MG63 (cell line): ENCODE measurements at places on chromosomes 4 and X. TPM values are rescaled to one million over a fixed set of nuclear protein-coding genes. Genes with fewer than 3 reads are reported as not detected.

The AWAT2 gene
- not detected in 2 replicates for total RNA-seq

The KLHL2 gene
- total RNA-seq = 4.8 and 15.0 TPM in 2 replicates

DNA sequence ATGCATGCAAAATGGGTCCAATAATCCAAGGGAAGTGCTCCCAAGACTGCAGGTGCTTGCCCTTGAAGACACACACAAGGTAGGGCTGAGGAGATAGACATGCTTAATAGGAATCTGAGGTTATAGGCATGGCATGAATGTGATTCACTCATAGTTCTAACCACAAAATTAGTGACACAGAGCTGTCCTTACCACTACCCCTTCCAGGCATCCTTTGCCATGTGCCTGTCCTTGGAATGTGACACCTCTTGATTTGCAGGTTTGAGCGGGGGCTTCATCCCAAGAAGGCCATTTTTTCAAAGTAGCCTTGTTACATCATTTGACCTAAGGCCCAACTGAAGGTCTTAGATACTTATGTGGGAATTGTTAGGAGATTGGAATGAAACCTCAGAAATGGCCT, 112.5 kb downstream of the CCNG2 start:
- DNase-seq = no peak

DNA sequence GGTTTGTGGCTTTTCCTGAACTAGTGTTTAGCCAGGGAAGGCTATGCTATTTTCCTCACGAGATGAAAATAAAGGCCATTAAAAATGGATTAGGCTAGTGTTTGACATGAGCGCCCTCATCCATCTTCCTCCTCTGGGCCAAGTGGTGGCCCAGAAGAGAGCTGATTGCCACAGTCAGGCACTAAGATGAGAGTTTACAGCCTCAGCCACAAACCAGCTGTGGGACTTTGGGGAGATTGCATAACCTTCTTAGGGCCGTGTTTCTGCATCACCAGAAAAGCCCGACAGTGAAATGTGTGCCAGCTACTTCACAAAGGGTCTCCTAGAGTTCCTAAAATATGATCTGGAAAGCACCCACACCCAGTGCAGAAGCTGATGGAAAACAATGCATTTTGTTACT, 42.3 kb upstream of the LNX1 start:
- DNase-seq = no peak

DNA sequence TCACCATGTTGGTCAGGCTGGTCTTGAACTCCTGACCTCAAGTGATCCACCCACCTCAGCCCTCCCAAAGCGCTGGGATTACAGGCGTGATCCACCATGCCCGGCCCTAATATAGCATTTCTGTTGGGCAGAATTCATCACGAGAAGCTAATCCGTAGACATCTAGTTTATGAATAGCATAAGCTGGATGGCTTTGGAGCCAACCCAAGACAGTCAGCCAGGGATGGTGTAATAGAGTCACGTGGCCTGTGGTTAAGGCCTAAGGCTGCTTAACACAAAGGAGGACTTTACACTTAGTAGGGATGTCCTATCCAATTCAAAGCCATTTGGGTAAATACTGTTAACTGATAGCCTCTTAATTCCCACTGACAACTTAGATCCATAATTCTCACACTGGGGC, 173.6 kb downstream of the RAP1GDS1 start:
- peak; percentile 2 for DNase-seq

DNA sequence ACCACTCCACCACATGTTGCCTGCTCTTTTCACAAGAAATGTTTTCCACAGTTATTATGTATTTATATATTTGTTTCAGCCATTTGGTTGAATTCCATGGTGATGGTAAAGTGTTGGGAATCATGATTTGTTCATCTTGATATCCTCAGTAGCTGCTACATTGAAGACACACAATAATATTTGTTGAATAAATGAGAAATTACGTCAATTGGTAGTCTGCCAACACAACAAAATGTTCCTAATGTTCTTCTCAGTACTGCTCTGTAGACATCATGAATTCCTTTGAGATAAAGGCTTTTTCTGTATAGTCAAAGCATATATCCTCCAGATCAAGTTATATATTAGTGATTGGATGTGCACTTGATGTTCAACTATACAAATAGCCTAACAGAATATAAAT, 29.5 kb downstream of the CXXC4 start:
- DNase-seq = no peak
